Hippocampal formation (tissue), 2 donors: ENCODE measurements at places on chromosomes 16 and 17.
A peak's percentile ranks its signal among the peaks of the same experiment; 100 is the strongest.

DNA sequence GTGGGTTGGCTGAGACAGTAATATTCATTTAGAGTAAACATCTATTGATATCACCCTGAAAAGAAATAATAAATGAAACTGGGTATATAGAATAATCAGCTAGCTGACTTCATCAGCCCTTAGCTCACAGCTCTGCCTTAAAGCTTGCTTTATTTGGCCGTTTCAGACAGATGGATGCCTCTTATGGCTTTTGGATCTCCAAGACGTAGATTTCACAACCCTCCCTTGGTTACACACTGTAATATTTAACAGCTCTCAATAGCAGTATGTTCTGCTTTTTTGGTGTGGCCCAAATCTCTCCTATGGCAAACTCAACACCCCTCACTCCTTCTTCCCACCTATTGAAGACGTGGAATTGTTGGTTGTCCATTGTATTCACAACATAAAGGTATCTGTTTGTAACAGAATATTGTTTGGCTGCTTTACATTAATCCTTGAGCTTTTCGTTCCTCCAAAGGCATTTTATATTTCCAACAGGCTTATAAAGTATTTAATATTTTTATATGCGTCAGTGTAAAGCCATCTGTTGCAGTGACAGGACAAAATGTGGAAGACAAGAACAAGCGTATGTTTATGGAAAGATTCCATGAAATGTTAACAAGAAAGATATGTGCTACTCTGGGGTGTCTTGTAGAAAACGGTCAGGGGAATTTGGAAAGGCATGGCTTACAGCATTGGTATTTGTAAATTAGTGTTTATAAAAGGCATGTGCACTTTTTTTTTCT lies 837.0 kb upstream of the RBFOX1 start:
- DNase-seq = no peak

- peak; percentile 43 for DNase-seq
These were observed 65.5 kb upstream of the HSBP1 start for GRCh38 chr16:83742124-83742899.

- DNase-seq = no peak
These were observed 855 bp upstream of the MEOX1 start for GRCh38 chr17:43662413-43663141.

- DNase-seq = no peak
These were observed at the start of gene TOX3 for GRCh38 chr16:52547004-52547833. Gene TOX3 (minus strand): TSS chr16:52547143. CDS start chr16:52546723, 420 bp downstream.

DNA sequence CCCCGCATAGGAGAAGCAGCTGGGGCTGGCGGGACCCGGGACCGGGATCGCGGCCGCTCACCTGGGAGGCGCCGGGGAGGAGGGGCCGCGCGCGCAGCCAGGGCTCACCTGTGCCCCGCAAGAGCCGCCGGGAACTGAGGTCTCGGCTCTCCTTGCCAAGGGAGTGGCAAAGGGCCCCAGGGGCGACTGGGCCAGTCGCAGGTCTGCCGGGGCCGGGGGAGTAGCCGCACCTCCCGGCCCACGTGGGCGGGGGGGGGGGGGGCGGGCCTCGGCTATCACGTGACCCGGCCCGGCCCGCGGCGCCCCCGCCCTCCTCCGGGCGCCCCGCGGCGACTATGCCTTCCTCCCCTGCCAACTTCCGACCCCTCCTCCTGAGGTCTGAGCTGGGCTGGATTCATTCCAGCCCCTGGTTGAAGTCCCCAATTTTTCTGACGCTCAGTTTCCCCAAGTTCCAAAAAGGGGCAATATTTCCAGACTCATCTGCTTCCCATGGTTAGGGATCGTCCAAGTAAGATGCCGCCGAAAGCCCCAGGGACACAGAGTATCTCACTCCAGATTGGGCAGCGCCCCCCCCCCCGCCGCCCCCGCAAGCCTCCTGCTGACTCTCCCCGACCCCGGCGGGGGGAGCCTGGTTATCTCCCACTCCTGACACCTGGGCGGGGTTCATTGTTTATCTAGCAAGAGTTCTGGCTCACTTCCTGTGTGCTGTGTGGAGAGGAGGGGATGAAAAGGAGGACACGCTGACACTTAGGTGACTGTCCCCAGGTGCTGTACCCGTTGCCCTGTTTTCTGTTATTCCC lies at the start of gene TMC6:
Gene TMC6 (minus strand): TSS at position 205 of the 800 bp plus-strand sequence. CDS start 1,923 bp downstream, outside the sequence.
- DNase-seq = peak; percentile 25

- no peak for DNase-seq
These were observed 222.7 kb downstream of the HS3ST4 start for GRCh38 chr16:25914357-25914962.
